Immature natural killer cell (primary cell): ENCODE measurements at places on chromosomes 13 and 19.
A peak's percentile ranks its signal among the peaks of the same experiment; 100 is the strongest.

DNA sequence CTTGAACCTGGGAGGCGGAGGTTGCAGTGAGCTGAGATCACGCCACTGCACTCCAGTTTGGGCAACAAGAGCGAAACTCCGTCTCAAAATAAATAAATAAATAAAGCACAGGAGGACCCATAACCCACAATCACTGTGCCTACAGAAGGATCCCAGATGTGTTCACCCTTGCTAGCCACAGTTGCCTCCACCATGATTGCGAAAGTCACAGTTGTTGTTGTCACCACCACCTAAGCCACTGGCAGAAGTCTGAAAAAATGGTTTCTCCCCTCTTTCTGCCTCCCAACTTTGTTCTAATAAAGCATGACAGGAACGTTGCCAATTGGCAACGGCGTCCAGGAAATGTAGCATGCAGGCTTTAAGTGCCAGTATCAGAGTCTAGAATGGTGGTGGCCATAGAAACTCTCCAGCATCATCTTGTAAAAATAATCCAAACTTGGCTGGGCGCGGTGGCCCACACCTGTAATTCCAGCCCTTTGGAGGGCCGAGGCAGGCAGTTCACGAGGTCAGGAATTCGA, 2.2 kb upstream of the EPS15L1 start:
- DNase-seq: no peak

- no peak for DNase-seq
Measured at GRCh38 chr13:105464249-105464648, 1071.2 kb downstream of the EFNB2 start.

DNA sequence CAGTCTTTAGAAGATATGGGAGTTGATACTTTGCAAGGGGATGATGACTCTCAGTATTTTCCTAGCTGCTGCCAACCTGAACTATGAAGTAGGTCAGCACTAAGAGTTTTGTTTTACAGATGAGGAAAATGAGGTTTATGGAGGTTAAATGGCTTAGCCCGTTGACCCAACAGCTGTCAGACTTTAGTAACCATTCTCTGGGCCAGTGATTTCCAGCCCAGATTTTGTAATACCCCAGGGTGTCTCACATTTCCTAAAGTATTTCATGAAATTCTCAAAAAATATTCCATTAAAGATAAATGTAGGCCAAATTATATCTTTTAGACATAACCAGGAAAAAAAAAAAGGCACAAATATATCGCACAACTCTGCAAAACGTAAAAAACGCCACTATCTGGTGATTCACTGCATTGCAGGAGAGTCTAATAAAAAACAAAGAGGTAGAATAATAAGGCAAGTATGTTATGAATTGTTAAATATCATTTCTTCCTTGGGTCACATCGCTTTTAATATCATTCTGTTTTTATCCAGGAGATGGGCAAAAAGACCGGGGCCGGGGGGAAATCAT, 112.5 kb downstream of the DACH1 start:
- DNase-seq: no peak

GRCh38 chr13:93169980-93170379, 56.6 kb upstream of the GPC6 start:
- DNase-seq: no peak

GRCh38 chr19:49672131-49672919, 4.7 kb upstream of the PRMT1 start:
- peak; percentile 74 for DNase-seq

GRCh38 chr13:112725346-112726015, 35.6 kb downstream of the ATP11A start:
- no peak for DNase-seq

GRCh38 chr13:95100525-95101433, 200.5 kb downstream of the ABCC4 start:
- no peak for DNase-seq
